ENCODE measurements at places on chromosomes 13 and 19.

- DNase-seq: no peak
Measured at GRCh38 chr13:106391271-106391670, 144.2 kb downstream of the EFNB2 start.

DNA sequence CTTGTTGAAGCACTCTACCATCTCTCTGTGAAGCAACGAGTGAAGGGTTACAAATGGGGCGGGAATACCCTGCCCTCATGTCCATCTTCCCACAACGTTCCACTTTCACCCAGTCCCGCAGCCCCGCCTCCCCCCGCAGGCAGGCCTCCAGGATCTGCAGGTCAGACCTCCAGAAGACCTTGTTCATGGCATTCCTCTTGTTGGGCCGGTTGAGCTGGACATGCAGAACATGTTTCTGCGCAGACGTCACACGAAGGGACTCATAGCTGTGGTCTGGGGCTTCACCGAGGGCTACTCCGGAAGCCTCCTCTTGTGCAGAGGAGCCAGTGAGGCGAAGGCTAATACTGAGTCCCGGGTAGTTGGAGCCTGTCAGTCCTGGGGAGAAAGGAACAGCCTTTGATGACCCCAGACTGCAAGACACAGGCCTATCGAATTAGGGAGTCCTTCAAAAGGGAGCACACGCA is 420 bp downstream of the ECH1 start:
- DNase-seq: peak; percentile 98

DNA sequence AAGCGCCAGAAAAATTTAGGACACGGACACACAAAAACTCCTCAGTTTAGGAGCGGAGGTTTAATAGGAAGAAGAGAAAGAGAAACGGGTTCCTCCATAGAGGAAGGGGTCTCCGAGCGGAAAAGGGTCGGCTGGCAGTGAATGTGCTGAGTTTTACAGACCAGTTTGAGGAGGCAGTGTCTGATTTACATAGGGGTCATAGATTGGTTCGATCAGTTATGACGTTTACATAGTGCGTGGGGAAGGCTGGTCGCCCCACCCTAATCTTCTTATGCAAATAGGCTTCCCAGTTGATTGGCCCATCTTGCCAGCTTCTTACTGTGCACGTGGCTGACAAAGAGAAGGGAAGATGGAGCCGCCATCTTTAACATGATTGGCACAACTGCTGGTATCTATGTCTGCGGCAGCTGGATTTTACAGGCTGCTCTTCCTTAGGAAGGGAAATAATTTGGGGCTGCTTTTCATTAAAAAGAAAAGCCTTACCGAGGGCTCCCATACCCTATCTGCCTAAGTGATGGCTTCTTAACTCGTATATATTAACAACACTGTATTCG is 1.2 kb upstream of the ZNF225 start:
- DNase-seq: peak; percentile 87

GRCh38 chr13:42396501-42396900 is 124.5 kb downstream of the AKAP11 start:
- DNase-seq: no peak

DNA sequence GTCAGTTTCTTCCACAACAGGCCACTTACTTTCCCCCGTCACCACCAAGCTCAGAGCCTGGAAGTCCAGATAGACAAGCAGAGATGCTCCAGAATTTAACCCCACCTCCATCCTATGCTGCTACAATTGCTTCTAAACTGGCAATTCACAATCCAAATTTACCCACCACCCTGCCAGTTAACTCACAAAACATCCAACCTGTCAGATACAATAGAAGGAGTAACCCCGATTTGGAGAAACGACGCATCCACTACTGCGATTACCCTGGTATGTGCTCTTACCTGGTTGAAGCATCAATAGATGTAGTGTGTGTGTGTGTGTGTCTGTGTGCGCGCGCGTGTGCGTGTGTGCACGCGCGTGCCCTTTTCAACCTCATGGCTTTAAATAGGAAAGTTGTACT is 3.7 kb downstream of the KLF5 start:
- DNase-seq: no peak

GRCh38 chr19:55606471-55606787 is 982 bp downstream of the ZNF865 start:
- DNase-seq: no peak

- no peak for DNase-seq
Measured at GRCh38 chr13:80360453-80360800, 19.5 kb upstream of the SPRY2 start.

DNA sequence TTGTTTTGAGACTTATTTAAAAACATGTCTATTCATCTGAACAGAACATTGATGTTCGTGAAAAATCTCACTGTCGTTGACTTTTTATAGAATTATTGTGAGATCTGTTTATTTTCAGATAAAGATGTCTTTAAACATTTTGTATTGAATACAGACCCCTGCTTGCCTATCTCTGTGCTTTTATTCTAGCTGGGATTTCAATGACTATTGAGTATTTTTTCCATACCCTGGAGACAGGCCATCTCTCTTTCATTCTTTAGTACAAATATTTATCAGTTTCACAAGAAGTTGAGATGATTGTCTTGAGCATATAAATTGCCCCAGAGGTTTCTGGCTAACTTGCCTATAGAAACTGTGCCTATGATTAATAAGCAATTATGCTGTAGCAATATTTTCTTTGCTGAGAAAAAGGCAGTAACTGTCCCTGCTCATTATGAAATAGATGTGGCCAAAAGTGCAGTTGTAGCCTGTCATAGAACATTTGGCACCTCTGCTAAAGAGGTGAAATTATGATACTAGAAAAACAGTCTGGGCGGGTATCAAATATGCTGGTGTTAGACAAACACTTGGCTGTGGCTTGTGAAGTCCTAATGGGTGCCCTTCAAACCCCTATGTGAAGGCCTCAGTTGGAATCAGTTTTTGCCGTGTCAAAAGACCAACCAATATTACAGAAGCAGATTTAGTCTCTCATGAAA is 360.6 kb downstream of the HS6ST3 start:
- DNase-seq: no peak

- peak; percentile 30 for DNase-seq
Measured at GRCh38 chr13:26656919-26657318, 99.4 kb downstream of the WASF3 start.

- no peak for DNase-seq
Measured at GRCh38 chr13:90362707-90363106, 984.8 kb upstream of the MIR17HG start.

- DNase-seq: no peak
Measured at GRCh38 chr19:14404312-14404711, 14.8 kb downstream of the DDX39A start.

DNA sequence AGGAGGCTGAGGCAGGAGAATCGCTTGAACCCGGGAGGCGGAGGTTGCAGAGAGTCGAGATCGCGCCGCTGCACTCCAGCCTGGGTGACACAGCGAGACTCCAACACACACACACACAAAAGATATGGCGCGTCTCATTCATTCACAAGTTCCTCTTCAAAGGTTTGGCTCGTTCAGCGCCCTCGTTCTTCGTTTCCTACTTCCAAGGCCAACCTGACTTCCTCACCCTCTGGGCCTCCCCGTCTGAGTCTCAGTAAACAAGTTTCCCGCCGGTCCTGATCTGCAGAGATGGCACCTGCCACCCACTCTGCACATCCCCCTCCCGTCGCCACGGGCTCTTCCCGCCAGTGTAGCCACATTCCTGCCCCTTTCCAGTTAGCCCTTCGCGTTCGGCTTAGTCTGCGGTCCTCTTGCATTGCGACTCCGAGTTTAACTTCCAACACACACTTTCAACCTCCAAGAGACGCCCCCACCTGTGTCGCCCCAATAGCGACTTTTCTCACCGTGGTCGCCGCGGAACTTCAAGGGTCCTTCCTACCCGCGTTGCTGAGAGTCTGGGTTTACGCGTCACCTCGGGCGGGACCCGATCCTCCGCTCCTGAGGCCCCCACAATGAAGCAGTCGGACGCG is 1.3 kb upstream of the BSG start:
- peak; percentile 55 for DNase-seq

DNA sequence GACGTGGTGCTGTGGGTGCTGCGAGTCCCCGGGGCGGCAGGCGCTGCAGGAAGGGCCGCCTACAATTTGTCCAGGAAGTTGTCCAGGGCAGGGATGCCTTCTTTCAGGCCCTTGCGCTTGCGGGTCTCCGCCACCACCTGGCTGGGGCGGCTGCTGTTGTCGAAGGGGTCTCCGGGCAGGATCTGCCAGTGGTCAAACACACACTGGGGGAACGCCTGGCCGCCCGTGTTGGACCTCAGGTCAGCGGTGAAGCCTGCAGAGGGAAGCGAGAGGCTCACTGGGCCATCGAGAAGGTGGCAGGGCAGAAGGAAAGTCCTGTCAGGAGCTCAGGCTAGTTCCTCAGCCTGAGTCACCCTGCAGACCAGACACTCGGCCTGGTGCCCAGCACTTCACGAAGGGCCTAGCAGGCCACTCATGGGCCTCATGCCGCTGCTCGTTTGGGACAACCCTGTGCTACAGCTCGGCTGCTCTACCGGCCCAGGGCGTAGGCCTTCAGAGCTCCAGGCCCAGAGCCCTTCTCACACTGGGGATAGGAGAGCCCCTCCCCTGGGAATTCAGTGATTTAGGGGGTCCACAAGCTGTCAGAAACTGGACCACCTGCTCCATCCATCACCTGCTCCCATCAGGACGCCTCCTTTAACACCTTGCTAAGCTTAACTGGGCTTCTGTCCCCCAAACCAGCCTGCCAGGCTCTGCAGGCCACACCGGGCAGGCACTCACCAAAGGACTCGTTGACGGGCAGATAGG is 5.8 kb upstream of the DAPK3 start:
- peak; percentile 54 for DNase-seq

DNA sequence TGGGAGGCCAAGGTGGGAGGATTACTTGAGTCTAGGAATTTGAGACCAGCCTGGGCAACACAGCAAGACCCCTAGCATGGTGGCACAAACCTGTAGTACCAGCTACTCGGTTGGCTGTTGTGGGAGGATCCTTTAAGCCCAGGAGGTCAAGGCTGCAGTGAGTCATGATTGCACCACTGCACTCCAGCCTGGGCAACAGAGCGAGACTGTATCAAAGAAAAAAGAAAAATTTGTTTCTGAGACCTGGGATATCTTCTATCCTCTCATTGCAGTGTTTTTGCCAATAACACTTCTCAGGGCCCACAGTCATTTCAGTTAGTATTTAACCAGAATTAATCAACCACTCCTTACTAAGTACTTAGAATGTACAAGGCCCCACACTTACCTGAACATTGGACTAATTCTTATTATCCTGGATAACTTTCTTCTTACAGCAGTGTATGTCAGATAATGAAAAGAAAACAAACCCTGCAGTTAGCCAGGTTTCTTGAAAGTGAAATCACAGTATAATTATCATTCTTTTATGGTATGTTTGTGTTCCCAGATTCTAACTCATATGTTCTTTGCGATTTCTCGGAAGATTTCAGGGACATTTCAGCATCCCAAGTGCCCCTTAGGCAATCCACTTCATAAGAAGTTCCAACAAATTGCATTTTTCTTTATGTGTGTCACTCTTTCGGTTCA is 75.6 kb upstream of the KLF5 start:
- DNase-seq: peak; percentile 43

- no peak for DNase-seq
Measured at GRCh38 chr19:4772566-4772965, 19.0 kb upstream of the FEM1A start.

- no peak for DNase-seq
Measured at GRCh38 chr13:25034173-25034572, 61.8 kb upstream of the PABPC3 start.

GRCh38 chr13:81116461-81117282 is 775.7 kb upstream of the SPRY2 start:
- peak; percentile 33 for DNase-seq

DNA sequence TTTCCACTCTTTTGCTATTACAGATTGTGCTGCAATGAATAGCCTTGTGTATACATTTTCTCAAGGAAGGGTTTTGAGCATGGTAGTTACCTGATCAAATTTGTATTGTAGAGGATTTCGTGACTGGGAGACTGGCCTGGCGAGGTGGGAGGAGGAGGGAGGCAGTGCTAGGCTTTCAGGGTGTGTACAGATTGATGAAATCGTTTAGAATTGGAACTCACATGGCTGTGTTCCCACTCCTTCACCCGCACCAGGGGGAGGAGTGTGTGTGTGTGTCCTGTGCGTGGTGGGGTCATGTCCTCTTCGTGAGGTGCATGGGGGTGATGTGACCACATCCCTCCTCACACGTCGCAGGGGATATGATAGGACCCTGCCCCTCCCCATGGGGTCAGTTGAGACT is 8.3 kb downstream of the PGLYRP1 start:
- DNase-seq: no peak

DNA sequence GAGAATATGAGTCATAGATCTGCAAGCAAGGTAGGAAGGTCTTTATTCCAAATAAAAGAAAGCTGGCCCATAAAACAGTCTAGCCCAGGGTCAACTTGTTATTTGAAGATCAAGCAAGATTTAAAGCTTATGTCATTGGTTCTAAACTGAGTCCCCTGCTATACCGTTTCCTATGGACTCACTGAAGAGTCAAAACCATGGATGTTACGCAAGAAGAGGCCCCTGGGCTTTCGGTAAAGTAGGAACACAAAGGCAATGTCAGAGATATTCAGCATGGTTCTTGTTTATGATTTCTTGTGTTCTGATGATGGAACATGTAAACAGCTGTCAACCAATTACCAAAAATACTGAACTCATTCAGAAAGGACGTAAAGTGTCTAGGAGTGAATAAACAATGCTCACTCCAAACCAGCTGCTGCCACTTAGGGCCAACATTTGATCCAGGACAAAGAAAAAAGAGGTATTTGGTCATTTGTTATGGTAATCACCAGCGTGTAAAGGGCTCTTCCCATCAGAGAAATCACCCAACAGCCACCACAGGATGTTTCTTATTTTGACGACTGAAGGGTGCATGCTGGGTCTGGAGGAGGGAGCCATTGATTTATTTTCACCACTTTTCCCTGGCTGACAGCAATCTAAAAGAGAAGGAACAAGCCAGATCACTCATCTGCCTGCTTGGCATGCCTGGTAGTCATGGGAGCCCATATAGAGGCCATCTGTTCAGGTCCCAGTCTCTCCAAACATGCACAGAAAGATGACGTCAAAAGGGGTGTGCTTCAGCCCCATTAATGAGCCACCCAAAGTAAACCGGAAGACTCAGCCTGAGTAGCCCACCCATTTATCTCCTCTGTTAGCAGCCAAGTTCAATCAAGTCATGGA is 68.3 kb downstream of the FGF14 start:
- no peak for DNase-seq

GRCh38 chr13:46192412-46192811 is 10.4 kb upstream of the LCP1 start:
- no peak for DNase-seq

DNA sequence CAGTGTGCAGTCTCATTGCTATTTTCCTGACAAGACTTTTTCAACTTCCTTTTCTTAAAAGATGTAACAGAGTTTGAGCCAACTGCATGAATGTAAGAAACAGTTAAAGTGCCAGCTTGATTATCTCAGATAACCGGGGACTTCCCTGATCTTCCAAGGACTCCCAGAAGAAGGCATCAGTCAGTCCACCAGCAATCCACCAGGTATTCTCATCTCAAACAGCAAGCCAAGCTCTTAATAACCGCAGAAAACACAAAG is 350.1 kb downstream of the LIG4 start:
- DNase-seq: no peak

GRCh38 chr13:108483981-108484380 is 145.4 kb upstream of the MYO16 start:
- DNase-seq: no peak

GRCh38 chr19:39582891-39583625 is 19.3 kb upstream of the LGALS13 start:
- no peak for DNase-seq

All from ELR (cell line).